ENCODE measurements at places on chromosomes 1 and 21.

DNA sequence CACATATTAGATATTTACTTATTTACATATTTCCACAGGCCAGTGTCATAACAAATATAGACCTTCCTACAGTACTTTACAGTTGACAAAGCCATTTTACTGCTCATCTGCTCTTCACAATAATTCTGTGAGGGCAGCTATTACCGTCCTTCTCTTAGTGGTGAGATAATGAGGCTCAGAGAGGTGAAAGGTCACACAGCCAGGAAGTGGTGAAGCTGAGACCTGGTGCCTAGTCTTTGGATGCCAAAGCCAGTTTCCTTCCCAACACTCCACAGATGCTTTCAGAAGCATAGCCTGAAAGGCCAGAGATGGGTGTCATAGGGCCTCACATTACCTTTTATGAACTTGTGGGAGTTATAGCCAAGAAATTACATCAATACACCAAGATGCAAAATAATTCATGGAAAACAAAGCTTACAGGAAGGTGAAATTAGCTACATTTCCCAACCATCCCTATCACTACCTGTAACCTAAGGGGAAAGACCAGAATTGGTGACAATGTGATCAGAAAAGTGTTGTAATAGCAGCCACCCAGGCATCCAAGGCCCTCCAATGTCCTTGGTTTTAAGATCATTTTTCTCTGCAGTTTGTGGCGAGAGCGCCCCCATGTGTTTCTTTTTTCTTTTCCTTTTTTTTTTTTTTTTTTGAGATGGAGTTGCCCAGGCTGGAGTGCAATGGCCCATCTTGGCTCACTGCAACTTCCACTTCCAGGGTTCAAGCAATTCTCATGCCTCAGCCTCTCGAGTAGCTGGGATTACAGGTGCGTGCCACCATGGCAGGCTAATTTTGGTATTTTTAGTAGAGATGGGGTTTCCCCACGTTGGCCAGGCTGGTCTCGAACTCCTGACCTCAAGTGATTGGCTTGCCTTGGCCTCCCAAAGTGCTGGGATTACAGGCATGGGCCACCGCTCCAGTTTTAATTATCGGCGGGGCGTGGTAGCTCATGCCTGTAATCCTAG is 26.5 kb upstream of the RPL11 start:
- DNase-seq: no peak

- DNase-seq: no peak
These were observed 2.2 kb downstream of the TLR5 start for GRCh38 chr1:223140611-223141405.

DNA sequence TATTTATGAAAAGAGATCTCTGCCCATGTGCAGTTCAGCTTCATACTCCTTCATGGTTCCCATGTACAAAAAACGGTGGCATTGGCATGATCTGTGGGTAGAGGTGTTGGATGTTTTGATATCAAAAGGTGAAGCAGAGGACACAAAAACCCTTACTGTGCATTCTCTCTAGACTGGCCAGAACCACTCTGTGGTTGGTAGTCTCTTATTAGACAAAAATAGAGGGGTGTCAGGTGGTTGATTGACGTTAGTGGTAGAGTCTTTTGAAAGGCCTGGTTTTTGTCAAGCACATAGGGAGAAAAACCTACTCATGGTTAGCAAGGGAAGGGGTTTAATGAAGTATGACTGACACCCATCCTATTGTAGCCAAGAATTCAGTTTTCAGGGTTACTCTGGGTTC is 400.0 kb upstream of the TMPRSS15 start:
- no peak for DNase-seq

DNA sequence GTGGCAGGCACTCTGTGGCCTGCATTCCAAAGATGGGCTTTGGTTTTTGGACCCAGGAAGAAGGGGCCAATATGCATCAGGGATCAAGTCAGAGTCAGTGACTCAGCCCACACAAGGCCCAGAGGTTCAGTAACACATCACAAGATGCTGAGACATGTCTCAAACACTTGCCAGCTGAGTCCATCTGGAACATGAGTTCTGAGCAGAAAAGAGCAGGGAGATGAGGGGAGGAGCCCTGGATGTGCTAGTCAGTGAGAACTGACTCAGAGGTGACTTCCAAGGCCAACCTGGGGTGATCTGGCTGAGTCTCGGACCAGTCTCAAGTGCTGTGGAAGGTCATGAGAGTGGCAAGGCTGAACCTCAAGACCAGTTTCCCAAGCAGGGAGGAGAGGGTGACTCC is 150.1 kb downstream of the CDC7 start:
- no peak for DNase-seq

DNA sequence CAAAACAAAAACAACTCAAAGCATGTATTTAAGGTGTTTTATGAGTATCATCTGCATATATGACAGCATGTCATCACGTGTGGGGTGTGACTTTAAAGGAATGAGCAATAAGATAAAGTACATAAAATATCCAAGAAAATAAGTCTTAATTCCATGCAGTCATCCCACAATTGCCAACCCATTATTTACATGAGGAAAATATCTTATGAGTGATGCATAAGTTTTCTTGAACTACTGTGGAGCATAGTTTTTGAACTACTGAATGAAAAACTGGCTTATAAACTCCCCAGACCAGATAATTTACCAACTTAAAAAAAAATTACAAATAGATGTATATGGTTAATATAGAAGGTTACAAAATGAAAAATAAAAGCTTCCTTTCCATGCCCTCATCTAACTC is 29.7 kb upstream of the MTMR11 start:
- DNase-seq: no peak

DNA sequence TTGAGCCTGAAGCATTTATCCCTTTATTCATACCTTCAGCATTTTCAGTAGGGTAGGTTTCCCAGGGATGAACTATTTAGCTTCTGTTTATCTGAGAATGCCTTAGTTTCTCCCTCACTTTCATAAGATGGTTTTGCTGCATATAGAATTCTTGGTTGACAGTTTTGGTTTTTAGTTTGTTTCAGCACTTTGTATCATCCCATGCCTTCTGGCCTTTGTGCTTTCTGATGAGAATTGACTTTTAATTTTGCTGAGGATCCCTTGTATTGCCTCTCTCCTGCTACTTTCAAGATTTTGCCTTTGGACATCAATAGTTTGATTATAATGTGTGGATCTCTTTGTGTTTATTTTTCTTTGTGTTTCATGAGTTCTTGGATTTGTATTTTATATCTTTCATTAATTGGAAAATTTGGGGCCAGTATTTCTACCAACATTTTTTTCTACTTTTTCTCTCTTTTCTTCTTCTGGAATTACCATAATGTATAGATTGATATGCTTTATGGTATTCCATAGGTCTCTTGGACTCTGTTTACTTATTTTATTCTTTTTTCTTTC is 236.6 kb downstream of the LBR start:
- no peak for DNase-seq

GRCh38 chr1:221845650-221846371 is 103.9 kb upstream of the DUSP10 start:
- DNase-seq: no peak

GRCh38 chr1:234600418-234601281 is 9.3 kb downstream of the IRF2BP2 start:
- DNase-seq: no peak

- DNase-seq: no peak
These were observed 1.2 kb upstream of the FHAD1 start for GRCh38 chr1:15245593-15246360.

GRCh38 chr1:156540955-156541354 is 31.4 kb downstream of the IQGAP3 start:
- DNase-seq: no peak

DNA sequence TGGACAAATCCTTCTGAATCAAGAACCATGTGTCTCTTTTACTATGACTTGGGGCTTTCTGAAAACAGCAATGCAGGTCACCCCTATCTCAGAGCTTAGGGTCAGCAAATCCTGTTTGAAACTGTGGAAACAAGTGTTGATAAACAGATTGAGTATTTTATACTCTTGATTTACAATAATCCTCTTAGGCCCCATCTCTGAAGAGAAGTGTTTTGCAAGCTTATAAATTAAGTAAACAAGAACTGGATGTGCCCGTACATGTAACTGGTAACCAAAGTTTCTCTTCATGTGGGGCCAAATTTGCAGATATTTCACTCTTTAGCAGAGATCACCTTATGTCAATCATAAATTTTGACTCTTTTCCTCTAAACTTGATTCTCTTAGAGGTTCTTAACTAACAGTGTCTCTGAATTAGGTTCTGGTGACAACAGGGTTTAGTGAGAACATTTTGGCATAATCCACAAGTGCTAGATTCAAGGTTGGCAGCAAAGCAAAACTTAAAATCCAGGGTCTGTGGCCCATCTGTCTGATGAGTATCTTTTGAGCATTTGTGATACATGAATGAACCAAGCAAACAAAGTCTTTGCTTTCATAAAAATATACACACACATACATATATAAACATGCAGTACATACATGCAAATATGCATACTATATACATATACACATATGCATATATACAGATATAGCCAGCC is 183.0 kb upstream of the HOOK1 start:
- DNase-seq: no peak

GRCh38 chr1:200636681-200637080 is 16.1 kb upstream of the KIF14 start:
- DNase-seq: no peak

DNA sequence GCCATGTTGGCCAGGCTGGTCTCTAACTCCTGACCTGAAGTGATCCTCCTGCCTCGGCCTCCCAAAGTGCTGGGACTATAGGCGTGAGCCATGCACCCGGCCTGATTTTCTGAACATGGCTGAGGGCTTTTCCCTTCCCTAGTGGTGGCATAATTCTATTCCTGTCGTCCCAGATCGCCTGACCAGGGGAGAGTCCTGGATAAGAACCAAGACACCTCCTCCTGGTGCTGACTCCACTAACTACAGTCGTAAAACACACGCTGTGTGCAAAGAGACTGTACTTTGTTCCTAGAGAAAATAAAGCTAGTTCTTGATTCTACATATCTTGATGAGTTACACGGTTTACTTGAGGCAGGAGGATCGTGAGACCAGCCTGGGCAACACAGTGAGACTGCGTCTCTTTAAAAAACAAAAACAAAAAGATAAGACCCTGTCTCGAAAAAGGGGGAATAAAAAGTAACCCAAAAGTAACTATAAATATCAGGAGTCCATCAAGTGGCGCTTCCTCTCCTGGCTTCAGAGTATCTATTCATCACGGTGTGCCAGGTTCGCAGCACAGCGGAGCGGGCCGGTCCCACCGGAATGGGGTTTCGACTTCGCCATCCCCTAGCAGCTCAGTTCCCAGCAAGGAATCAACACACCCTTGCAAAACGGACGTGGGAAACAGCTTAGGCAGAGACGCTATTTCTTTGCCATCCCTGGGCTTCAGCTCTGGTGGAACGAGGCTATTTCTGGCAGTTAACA is 973 bp downstream of the SDF4 start:
- DNase-seq: no peak

- peak; percentile 21 for DNase-seq
These were observed 1.0 kb downstream of the EGLN1 start for GRCh38 chr1:231420959-231421545.

DNA sequence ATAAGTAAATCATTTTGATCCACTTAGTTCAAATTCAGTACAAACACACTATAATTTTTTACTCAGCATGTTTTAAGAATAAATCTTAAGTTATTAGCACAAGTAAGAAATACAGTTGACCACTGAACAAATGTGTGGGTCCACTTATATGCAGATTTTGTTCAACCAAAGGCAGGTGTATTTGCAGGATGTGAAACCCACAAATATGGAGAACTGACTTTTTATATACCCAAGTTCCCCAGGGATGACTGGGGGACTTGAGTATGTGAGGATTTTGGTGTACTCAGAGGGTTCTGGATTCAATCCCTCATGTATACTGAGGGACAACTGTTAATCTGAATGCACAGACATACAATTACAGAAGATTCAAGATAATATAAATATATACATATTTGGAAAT is 25.7 kb upstream of the ERICH3 start:
- DNase-seq: no peak

DNA sequence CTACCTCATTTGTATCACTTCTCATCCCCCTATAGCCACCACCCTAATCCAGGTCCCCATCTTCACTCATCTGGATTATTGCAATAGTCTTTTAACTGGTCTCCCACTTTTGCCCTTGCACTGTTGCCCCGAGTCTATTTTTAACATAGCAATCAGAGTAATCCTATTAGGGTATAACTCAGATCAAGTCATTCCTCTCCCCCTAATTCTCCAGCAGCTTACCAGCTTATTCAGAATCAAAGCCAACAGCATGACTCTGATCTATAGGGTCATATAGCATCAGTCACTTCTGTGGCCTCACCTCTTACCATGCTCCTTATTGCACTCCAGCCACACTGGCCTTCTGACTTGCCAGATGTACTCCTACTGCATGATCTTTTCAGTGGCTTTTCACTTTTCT is 140.7 kb downstream of the PAPPA2 start:
- DNase-seq: no peak

DNA sequence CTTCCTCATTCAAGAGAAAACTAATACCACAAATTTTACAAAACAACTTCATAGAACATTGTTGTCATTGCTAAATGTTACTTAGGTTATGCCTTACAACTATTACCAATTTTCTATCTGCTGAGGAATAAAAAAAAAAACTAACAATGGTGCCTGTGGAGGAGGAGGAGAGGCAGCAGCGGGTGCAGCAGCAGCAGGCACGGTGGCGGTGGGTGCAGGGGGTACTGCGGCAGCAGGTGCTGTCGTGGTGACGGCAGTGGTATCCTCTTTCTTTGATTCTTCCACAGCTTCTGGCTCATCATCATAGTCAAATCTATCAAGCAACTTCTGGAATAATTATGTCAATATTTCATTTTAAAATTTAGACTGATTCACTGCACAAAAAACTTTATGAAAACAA is 35.5 kb downstream of the SCAF4 start:
- DNase-seq: no peak

- DNase-seq: no peak
These were observed 1.1 kb upstream of the PKP1 start for GRCh38 chr1:201282216-201282615.

DNA sequence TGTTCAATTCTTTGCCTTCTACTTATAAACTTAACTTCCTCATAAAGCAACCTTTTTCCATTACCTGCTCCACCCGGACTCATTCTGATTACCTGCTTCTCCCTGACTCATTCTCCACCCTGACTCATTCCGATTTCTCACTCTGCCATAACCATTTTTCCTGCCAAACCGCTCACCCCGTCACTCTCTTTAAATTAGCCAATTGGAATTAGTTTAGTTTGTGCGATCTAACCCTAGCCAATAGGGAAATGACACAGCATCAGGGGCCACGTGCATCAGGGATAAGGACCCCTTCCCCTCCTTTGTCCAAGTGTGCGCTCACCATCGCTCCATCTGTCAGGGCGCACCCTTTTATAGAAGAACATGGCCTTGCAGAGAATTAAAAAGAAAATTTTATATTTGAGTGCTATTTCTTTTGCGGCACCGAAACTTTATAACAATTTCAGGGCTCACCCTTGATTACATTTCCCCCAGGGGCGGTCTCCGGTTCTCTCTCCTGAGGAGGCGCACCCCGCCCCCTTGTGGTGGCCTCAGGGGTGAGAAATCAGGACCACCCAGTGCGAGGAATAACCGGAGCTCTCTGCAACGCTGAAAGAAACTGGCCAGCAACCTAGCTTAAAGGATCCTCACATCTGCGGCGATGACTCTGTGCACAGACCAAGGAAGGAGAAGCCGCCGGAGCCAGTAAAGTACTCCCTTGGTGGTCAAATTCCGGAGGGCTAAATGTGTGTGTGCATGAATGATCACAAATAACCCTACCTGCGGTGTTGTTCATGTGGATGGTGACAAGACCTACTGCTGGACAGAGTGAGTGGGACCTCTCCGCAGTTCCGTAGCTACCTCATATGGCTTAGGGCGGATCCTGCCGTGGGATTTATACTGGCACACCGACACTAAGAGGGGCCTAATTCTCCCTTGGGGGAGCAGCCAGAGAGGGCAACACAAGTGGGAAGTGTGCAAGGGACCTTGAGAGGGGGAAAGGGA is 30.3 kb upstream of the CBR3 start:
- peak; percentile 51 for DNase-seq
